Occipital lobe (tissue), 3 donors: ENCODE measurements at places on chromosomes 12 and 14. TPM values are rescaled to one million over a fixed set of nuclear protein-coding genes. Genes with fewer than 3 reads are reported as not detected.

The MRPS35 gene
- total RNA-seq, result 81.9 TPM

The LRRC74A gene
- total RNA-seq, result not detected

The EML5 gene
- 30.3 TPM for total RNA-seq

The TRIM9 gene
- total RNA-seq, result 40.2 TPM

DNA sequence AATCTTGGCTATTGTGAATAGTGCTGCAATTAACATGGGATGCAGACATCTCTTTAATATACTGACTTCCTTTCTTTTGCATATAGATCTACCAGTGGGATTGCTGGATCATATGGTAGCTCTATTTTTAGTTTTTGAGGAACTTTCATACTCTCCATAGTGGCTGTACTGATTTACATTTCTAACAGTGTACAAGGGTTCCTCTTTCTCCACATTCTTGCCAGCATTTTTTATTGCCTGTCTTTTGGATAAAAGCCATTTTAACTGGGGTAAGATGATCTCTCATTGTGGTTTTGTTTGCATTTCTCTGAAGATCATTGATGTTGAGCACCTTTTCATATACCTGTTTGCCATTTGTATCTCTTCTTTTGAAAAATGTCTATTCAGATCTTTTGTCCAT, 8.4 kb downstream of the AMDHD1 start:
- DNase-seq, result no peak

- DNase-seq, result no peak
Observed at GRCh38 chr14:85599939-85600338, 70.0 kb downstream of the FLRT2 start.

DNA sequence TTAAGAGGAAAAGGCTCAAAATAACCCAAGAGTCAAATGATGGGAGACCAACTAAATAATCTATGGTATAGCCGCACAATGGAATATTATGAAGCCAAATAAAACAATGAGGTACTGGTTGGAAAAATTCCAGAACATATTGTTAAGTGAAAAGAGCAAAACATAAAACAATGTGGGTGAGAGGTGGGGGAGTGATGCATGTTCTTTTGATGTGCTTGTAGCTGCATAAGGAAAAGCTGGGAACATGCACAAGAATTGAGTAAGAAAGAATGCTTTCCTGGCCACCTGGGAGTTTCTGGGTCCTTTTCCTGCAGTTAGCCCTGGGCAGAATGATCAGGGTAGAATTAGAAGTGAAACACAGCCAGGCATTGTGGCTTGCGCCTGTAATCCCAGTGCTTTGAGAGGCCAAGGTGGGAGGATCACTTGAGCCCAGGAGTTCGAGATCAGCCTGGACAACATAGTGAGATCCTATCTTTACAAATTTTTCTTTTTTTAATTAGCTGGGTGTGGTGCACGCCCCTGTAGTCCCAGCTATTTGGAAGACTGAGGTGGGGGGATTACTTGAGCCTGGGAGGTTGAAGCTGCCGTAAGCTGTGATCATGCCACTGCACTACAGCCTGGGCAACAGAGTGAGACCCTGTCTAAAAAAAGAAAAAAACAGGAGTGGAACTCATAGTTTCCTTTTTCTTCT, 7.9 kb downstream of the ABCB9 start:
- DNase-seq, result no peak

DNA sequence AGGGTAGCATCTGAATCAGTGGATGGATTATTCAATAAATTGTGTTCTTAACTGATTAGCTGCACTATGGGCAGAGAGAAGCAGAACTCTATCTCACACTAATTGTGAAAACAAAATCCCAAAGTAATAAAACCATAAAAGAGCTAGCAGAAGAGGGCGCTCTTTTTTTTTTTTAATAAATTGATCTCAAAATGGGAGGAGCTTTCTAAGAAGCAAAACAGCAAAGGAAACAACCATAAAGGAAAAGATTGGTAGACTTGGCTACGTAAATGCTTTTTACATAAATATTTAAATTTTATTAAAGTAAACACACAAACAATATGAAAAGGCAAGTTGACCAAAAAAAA, 1.5 kb upstream of the TM7SF3 start:
- DNase-seq, result no peak
